ENCODE measurements at places on chromosomes 7 and 10.

DNA sequence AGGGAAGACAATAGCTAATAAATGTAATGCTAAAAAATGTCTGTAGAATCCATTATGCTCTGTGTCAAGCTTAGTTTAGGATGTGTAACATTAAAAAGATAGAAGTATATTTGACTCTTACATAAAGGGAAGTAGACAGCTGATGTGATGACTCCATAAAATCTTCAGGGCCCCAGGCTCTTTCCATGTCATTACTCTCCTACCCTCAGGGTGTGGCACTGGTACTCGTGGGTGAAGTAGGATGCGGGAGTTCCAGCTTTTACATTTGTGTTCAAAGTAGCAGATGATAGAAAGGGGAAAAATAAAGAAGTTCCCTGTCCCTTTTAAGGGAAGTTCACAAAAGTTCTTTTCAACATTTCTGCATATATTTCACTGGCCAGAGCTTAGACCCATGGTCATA, 157.1 kb downstream of the TSPAN12 start:
- no peak for DNase-seq

GRCh38 chr7:147798001-147798400, 792.6 kb upstream of the C7orf33 start:
- DNase-seq = no peak

GRCh38 chr7:131878777-131879176, 322.3 kb upstream of the PODXL start:
- no peak for DNase-seq

- DNase-seq = no peak
Observed at GRCh38 chr7:48421357-48421756, 250.1 kb downstream of the ABCA13 start.

Data from B cell (primary cell).